ENCODE measurements at places on chromosomes 7 and 10.

DNA sequence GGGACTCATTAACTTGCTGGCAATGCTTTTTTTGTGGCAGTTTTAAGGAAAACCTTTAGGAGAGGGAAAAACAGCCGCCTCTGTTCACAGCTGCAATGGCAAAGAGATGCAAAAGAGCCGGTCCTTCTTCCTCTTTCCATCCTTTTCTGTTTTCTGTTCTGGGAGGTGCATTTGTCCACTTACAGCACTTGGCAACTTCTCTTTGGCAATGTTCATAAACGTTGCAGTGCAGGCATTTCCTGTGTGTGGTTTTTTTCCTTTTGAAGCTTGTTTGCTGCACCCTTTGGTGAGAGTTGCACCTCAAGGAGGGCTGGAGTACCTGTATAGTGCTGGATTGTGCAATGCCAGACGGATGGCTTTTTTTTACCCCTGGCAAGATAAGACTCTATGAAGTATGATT lies 53.9 kb upstream of the HABP2 start:
- no peak for DNase-seq

DNA sequence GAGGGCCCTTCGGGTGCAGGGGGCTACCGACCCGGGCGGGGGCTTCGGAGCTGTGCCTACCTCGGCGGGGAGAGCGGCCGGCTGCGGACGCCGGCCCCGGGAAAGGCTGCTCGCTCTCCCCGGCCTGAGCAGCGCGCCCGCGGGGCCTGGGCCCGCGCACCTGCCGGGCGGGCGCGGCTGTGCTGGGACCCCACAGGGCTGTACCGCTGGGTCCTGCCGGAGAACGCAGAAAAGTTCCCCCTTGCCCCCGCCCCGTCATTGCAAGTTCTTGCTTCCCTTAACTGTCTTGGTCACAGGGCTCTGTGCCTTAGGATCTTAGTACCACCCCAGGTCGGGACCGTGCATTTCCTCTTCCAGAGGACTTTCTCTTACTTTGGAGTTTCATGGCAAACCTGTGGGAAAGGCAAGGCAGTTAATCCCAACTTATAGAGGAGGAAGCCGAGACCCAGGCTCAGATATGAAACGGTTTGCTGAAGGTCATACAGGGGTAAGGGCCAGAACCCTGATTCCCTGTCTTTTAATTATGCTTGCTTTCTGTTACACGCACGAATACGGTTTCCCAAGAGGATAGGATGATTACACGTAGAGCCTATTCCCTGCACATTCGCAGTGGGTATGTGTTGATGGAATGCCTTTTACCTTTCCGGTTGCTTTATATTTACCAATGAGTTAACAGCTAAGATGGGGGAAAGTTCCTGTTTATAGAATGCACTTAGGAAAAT lies 652 bp downstream of the PCGF5 start:
- DNase-seq = peak; percentile 59

- DNase-seq = no peak
Observed at GRCh38 chr10:86377797-86378146, 11.2 kb upstream of the GRID1 start.

GRCh38 chr7:82110146-82110840 lies 333.3 kb downstream of the CACNA2D1 start:
- no peak for DNase-seq

- no peak for DNase-seq
Observed at GRCh38 chr10:72007246-72007892, 43.2 kb downstream of the CHST3 start.

GRCh38 chr7:155093596-155093995 lies 23.5 kb downstream of the HTR5A start:
- no peak for DNase-seq

DNA sequence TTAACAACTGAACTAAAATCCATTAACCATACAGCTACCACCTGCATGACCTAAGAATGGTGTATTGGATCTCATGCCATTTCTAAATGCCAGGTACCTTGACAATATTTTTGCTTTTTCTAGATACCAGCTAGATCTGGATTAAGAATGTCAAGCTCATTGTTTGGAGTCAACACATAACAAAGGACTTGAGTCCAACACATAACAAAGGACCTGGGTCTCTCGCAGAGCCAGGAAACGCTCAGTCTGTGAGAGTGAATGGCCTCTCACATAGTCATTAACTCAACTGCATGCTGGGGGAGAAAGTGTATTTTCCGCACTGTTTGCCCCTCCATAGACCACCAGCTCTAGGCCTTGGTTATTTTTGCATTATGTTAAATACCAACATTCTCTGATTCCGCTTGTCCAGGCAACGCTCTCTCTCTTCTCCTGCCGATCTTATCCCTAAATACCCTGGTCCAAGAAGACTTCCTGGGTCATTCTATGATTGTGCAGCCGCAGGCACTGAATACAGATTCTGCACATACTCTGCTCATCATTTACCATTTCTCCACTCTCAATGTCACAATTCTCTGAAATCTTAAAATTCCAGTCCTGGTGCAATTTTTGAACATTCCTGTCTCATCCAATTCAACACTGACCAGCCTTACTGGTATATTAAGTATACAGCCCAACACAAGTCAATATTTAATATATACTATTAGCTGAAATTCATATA lies 31.2 kb downstream of the ITIH5 start:
- DNase-seq = no peak

- DNase-seq = no peak
Observed at GRCh38 chr10:98263088-98263487, 4.9 kb downstream of the LOXL4 start.
